ENCODE measurements at places on chromosomes 11 and 22. TPM values are rescaled to one million over a fixed set of nuclear protein-coding genes. Genes with fewer than 3 reads are reported as not detected.
A peak's percentile ranks its signal among the peaks of the same experiment; 100 is the strongest.

The IL18 gene
- 5.3 TPM for total RNA-seq

GRCh38 chr11:77046060-77046501 lies 11.9 kb downstream of the B3GNT6 start:
- DNase-seq = no peak

The PRAME gene
- total RNA-seq = not detected

GRCh38 chr11:10355257-10355661 lies 50.4 kb downstream of the ADM start:
- DNase-seq = no peak

The LRRC74B gene
- 0.19 TPM for total RNA-seq

GRCh38 chr11:103928040-103928801 lies 108.2 kb upstream of the DDI1 start:
- DNase-seq = no peak

- DNase-seq = peak; percentile 84
Observed at GRCh38 chr11:32391956-32392553, 43.3 kb downstream of the WT1 start.

- DNase-seq = no peak
Observed at GRCh38 chr11:76134239-76134638, 72.1 kb downstream of the WNT11 start.

DNA sequence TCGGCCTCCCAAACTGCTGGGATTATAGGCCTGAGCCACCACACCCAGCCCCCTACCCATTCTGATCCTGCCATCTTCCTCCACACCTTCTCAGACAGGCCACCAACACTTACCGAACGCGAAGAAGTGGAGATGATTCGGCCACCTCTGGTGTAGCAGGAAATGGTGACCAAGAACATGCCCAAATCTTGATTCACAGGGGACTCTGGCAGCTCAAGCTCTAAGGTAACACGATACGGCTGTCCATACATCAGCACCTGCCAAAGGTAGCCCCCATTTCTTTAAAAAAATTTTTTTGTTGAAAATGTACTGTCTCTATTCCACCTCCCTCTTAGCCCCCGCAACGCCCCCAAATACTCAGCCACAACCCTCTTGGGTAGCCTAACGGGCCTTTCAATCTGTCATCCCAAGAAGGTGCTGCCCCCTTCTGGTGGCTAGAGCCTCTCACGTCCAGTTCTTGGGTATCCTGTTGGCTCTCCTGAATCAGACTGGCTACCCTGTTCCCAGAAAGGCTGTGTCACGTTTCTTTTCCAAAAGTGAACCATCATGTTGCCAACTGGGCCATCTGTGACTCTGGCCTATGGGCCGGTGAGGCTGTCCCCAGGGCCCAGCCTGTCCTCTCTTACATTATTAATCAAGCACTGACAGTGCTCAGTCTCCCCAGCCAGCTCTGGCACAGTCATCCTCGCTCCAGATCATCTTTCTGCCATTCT lies 5.3 kb upstream of the LRRN4CL start:
- DNase-seq = peak; percentile 55

GRCh38 chr11:15057329-15057728 lies 16.1 kb upstream of the CALCB start:
- no peak for DNase-seq

- DNase-seq = no peak
Observed at GRCh38 chr11:87127101-87127500, 89.4 kb downstream of the TMEM135 start.

GRCh38 chr11:31936312-31936711 lies 125.2 kb upstream of the PAX6 start:
- DNase-seq = no peak

GRCh38 chr11:2982214-2982613 lies 9.9 kb downstream of the NAP1L4 start:
- no peak for DNase-seq

DNA sequence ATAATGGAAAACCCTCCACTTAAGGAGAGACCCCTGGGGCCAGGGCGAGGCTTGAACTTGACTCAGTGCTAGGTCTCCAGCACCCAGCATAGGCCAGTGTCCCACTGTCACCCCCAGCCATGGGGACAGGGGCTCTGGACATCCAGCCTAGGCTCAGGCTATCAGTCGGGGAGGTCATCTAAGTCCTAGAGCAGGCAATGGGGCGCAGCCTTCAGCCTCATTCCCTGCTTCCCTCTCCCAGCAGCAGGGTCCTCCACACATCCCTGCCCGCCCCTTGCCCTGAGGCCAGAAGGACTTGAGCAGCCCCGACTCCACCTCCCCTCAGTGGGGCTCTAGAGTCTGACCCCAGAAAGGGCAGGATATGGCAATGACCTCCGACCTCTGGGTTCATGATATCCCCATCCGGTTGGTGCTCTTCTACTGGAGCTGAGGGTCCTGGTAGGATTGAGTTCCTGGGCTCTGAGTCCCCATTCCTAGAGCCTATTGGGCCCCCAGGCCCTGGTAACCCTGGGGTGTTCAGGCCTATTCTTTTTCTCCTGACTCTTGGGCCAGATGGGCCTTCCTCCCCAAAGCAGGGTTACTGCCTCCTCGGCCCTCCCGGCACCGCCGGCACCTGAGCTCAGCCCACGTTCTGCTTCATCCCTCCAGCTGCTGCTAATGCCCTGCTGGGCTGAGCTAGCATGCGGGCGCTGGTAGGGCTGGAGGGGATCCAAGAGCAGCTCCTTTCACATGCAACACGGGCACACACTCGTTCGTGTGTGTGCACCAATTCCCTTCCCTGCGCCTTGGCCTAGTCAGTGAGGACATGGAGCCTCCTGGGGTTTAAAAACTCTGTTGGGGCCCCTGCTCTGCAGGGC lies 4.4 kb downstream of the CST6 start:
- DNase-seq = no peak

DNA sequence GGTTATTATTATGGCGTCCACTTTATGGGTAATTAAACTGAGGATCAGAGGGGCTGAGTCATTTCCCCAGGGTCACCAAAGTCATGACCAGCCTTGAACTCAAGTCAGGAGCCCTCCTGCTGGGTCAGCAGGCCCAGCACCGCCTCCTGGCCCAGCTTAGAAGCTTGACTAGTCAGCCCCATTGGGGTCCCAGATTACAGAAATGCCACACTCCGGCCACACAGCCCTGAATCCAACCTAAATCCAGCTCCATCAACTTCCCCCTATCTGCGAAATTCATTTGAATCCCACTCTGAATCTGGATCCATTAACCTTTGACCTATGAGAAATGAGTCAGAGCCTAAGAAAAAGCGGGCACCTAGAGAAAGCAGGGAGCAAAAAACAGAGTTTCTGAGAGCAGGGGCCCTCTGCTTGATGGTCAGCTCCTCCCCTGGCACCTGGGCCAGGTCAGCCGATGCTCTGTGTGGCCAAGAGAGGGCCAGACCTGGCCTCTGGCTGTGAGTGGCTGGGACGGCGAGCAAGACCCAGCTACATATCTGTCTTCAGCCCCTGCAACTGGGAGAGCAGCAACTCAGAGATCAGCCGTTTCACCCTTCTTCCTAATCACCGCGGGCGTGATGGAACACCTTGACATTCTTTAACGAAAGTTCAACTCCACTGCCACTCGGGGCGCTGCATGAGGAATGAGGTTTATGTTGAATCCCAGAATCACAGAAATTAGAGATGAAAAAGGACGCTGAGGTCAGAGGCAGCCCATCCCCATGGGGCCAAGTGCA lies 196.1 kb downstream of the TRIM29 start:
- DNase-seq = no peak

DNA sequence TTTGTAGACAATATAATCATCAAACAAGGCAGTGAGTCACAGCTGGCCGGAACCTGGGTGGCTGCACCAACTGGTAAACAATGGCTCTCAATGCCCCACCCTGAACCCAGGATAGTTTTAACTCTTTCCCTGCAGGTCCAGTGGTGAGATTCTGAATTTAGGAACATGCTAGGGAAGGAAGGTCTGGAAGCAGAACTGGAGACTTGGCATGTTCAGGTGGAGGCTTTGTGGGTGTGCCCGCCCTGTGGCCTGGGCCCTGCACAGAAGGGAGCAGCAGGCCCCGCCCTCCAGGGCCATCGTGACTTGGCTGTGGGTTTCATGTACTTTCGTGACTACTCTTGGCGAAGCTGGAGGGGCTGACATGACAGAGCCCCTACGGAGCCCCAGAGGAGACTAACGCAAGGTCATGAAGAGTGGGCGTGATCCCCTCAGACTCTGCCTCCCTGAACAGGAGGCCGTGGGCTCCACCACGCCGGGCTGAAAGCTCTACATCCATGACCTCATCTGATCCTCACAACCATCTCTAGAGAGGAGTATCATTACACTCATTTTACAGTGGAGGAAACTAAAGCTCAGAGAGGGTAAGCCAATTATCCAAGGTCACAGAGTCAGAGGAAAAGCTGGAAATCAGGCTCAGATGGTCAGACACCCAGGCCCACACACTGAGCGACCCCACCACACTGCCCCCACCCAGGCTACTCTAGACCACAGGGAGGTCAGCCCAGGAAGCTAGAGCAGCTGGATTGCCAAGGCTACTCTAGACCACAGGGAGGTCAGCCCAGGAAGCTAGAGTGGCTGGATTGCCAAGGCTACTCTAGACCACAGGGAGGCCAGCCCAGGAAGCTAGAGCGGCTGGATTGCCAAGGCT lies 27.3 kb downstream of the MAFF start:
- DNase-seq = peak; percentile 59

- no peak for DNase-seq
Observed at GRCh38 chr11:110858547-110858921, 146.3 kb upstream of the ARHGAP20 start.
